ENCODE measurements at places on chromosomes 12 and 14. TPM values are rescaled to one million over a fixed set of nuclear protein-coding genes. Genes with fewer than 3 reads are reported as not detected.

The ZDHHC22 gene
- 3.2 TPM for total RNA-seq

DNA sequence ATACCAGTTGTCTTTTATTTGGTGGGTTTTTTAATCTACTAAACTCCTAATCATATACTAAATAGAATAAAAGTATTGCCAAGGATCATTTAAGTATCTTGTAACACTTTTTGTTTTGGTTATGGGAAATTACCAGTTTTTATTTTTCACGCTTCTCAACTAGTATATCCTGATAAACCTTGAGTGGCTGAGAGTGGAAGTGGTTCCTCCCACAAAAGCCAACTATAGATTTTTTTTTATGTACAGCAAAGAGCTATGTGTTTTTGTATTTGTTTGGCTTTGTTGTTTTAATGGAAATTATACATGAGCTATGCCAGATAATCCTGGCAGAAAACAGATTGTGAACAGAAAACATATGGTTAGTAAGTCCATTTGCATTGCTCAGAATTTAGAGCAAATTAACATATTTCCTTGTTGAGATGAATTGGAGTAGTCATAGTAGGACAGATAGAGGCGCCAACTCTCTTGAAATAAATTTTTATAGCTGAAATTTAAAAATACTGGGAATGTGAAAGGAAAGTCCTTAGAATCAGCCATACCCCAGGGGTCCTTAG, 60.9 kb upstream of the PSMA6 start:
- H3K4me3 ChIP-seq, result no peak overlapping the region
- no peaks in the 10 kb centered on the region for H3K27me3 ChIP-seq
- no peaks in the 10 kb centered on the region for H3K4me1 ChIP-seq
- no peak overlapping the region for H3K27ac ChIP-seq

- peaks cover 4% of the 10 kb centered on the region for H3K4me1 ChIP-seq
- H3K4me3 ChIP-seq, result no peak overlapping the region
- no peak for DNase-seq
- H3K27me3 ChIP-seq, result no peaks in the 10 kb centered on the region
- H3K36me3 ChIP-seq, result no peaks in the 10 kb centered on the region
- no peak overlapping the region for H3K27ac ChIP-seq
These were observed 19.2 kb downstream of the ITPR2 start for GRCh38 chr12:26813812-26814211.

- H3K36me3 ChIP-seq, result no peaks in the 10 kb centered on the region
- H3K4me1 ChIP-seq, result no peaks in the 10 kb centered on the region
- no peaks in the 10 kb centered on the region for H3K27me3 ChIP-seq
- H3K27ac ChIP-seq, result no peak overlapping the region
- H3K4me3 ChIP-seq, result no peak overlapping the region
These were observed 71.2 kb downstream of the BORCS5 start for GRCh38 chr12:12428047-12428446.

GRCh38 chr12:109961201-109961600, 35.0 kb downstream of the GIT2 start:
- no peaks in the 10 kb centered on the region for H3K27me3 ChIP-seq
- no peak for DNase-seq
- H3K4me3 ChIP-seq, result no peak overlapping the region
- no peaks in the 10 kb centered on the region for H3K36me3 ChIP-seq
- H3K4me1 ChIP-seq, result no peaks in the 10 kb centered on the region
- H3K27ac ChIP-seq, result no peak overlapping the region

DNA sequence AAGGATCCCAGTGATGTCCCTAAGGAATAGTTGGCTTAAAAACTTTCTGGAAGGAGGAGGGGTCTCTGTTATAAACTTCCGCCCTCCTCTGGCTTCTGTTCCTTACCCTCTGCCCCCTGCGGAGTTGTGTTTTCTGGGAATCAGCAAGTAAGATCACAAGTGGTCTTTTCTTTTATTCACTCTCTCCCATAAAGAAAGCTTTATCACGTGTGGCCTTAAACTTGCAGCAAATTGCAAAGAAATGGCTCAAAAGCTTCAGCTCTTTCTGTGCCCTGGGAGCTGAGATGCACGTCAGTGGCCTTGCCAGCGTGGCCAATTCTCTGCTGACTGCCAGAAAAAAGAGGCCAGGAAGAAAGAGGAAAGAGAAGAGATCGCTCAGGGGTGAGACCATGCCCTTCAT, at the start of gene SLCO1C1:
Gene SLCO1C1 (plus strand): TSS at position 101 of the 400 bp plus-strand sequence. CDS start 4,245 bp downstream, outside the sequence.
- H3K4me3 ChIP-seq, result no peak within 1 kb of the TSS
- no peaks in the 10 kb centered on the region for H3K4me1 ChIP-seq
- DNase-seq, result peak; percentile 21
- peak within 1 kb of the TSS; percentile 28 for H3K27ac ChIP-seq
- no peaks in the 10 kb centered on the region for H3K27me3 ChIP-seq
